ENCODE measurements at places on chromosomes 1 and 21.
A peak's percentile ranks its signal among the peaks of the same experiment; 100 is the strongest.

DNA sequence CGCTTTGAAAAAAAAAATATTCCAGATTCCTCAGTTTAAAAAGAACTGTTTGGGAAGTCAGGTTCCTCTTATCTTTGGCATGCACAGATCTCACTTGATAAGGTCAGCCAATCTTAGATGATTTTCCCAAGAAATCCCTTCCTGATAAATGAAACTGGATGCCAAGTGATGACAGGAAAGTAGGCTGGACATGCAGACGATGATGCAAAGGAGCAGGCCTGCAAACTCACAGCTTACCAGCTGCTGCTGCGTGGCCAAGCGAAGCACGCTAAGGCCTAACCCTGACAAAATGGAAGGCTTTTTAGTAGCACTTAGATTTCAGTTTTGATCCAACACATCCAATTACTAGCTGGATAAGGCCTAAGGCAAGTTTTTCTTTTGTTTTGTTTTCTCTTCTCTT, 10.1 kb downstream of the TADA1 start:
- no peak for DNase-seq

DNA sequence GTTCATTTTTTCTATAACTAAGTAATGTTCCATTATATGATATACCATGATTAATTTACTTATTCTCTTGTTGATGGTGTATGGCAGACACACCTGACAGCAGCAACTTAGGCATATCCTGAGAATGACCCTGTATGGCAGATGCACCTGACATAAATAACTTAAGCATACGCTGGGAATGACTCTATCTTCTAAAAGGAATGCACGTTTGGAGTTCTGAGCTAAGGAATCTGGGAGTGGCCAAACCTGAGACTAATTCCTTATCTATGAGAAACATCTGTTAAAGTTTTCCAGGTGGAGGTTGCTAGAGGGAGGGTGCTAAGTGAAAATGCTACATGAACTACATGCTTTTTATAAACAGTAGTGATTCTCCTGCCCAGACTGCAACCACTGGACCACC, 96.7 kb upstream of the RGS18 start:
- DNase-seq: no peak

DNA sequence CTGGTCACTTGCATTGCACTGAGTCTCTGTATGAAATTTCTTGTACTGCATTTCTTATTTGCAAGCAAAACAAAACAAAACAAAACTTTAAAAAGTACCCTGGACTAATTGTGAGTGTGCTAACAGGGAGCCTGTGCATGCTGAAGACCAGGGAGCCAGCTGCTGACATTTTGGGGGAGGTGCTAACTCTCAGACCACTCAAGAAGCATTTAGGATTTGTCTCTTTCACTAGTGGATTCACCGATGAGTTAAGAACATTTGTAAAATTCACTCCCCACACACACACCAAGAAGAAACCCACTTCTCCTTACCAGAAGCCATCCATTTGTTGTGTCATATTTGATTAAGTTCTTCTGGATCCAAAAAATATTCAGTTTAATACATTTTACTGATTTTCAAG, 95.7 kb upstream of the C1orf105 start:
- no peak for DNase-seq

DNA sequence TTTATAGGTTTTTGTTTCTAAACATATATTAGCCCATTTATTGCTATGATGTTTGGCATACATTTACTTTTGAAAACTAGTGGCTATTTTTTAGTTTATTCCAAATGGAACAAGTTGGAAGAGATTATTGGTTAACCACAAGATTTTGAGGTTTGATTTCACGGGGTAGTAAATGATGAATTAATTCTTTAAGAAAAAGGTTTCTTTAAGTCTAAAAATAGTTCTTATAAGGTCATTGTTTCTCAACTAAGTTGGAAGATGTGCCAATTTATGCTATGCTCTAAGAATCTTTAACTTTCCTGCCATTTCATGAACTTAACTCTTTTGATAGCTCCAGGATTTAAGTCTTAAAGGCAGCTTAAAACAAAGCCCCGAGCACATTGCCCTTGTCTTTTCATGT, 183.8 kb downstream of the LMO4 start:
- DNase-seq: no peak

- DNase-seq: peak; percentile 26
Observed at GRCh38 chr1:62435231-62436038, 1.4 kb upstream of the USP1 start.

DNA sequence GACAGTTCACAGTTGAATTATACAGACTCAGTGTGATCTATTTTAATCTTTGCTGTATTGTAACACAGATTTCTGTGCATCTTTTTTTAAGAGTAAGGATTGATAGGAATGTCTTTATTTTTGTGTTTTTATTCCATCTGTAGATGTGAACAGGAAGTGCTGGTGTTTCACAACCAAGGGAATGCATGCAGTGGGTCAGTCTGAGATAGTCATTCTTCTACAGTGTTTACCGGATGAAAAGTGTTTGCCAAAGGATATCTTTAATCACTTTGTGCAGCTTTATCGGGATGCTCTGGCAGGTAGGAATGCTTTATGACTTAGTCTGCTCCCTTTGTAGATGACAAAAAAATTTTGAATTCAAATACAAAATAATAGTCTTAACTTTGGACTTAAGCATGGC, 84.5 kb downstream of the CC2D1B start:
- DNase-seq: no peak

DNA sequence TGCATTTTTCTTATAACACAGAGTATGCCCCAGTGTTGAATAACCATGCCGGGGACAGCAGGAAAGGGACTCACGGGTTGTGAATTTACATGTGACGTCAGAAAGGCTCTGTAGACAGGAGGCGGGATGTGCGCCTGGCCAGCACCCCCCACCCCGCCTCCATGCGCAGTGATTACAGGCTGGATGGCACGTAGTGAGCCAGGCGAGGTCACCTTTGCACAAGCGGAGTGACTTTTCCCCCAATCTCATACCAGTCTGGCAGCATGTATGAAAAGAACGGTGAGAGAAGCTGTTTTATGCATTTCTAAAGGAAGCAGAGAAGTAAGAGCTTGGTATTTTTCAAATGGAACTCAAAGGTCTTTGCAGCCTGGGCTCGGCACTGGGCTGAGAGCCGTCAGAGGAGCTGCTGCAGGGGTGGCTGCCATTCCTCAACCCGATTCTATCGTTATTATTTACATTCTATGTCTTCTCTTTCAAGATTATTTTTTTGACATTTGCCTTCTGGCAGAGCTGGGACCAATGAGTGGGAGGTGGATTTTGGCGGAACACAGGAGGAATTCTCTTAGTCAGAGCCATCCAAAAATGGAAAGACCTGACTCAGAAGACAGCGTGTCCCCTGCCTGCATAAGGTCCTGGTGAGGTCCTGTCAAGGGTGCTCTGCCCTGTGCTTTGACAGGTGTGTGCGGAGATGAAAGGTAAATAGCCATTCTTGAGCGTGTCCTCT, 115.6 kb upstream of the SLC45A1 start:
- no peak for DNase-seq

DNA sequence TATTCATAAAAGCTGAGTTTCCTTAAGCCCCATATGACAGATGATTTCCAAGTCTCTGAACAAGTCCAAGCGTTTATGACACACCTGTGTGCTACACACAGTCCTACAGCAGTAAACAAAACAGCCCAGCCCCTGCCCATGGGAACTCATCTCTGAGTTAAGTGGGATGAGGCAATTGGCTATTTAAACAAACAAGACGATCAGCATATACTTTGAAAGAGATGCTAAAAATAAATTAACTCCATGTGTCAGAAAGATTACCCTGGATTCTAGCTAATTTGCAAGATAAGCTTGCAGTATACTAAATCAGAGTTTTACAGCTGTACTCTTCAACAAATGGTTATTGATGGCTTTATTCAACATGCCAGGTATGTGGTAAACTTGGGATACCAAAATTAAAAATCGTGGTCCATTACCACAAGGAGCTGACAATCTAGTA, 7.0 kb downstream of the PSMG1 start:
- no peak for DNase-seq

DNA sequence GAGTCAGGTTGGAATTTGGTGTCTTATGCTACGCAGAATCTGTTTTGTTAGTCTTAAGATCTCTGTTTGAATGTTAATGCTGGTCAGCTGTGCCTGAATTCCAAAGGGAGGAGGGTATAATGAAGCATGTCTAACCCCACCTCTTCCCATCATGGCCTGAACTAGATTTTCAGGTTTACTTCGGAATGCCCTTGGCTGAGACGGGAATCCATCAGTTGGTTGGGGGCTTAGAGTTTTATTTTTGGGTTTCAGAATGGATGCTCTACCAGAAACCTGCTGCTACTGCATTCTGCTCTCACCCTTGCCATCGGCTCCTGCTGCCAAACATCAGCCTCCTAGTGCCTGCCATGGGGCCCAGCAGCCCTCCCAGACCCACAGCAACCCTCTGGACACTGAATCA, 24.1 kb upstream of the ETV3 start:
- DNase-seq: no peak

GRCh38 chr1:223845037-223845809, 524 bp downstream of the TP53BP2 start:
- no peak for DNase-seq

DNA sequence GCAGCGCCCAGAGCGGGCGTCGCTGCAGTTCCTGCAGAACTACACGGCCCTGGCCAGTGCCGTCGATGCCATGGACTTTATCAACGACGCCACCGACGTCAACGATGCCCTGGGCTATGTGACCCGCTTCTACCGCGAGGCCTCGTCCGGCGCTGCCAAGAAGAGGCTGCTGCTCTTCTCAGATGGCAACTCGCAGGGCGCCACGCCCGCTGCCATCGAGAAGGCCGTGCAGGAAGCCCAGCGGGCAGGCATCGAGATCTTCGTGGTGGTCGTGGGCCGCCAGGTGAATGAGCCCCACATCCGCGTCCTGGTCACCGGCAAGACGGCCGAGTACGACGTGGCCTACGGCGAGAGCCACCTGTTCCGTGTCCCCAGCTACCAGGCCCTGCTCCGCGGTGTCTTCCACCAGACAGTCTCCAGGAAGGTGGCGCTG, 22.0 kb downstream of the COL6A1 start:
- DNase-seq: no peak

DNA sequence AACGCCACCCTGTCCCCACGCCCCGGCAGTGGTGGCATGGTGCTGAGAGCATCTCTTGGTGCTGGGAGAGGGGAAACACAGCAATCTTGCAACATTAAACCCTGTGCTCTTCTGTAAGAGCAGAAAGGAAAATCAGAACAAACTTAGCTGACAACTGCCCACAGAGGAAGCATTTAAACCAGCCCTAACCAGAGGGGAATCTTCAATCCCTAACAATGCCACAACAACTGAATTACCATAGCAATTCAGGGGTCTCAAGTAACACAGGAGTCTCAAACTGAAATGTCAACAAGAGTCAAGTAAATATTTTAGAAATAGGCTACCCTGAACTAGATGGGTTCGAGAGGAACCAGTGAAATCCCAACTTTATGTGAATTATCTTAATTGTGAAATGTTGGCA, 1983.6 kb downstream of the NCAM2 start:
- no peak for DNase-seq

DNA sequence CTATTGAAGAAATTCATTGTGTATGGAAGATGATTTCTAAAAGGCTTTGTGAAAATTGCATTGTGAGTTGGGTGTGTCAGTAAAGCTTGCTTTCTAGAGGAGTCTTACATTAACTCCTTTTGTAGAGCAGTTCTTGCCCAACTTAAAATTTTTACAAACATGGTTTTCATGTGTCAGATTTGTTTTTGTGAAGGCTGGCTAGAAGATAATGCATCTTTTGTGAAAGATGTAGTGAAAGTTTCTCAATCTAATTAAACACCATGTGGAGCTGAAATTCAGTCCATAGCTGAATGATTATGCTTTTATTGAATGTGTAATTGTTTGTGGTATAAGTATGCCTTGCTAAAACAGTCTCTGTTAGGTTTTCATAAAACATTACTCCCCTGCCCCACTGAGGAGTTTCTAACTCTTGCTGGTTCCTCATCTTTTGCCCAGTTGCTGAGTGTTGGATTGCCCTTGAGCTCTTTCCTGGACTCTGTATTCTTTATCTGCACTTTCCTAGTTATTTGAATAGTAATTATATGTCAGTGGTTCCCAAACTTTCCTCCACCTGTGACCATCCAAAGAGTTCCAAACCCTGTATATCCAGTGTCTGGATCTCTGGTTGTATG, 38.0 kb downstream of the KCTD3 start:
- DNase-seq: no peak

DNA sequence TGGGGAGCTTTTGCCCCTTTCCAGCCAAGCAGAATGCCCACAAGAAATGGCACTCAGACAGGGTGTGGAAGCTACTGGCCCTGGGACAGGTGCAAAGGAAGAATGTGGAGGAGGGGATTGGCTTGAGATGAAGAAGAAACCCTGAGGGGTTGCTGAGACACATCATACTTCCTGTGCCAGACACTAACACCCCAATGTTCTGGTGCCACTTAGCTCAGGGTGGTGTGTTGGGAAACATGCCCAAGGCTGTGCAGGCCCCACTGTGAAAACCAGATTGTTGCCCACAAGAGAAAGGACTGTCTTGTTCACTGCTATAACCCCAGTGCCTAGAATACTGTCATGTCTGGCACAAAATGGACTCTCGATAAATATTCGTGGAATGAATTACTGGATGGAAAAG, 9.9 kb upstream of the PAQR6 start:
- DNase-seq: no peak

GRCh38 chr1:231856894-231857293, 230.3 kb downstream of the DISC1 start:
- DNase-seq: no peak

DNA sequence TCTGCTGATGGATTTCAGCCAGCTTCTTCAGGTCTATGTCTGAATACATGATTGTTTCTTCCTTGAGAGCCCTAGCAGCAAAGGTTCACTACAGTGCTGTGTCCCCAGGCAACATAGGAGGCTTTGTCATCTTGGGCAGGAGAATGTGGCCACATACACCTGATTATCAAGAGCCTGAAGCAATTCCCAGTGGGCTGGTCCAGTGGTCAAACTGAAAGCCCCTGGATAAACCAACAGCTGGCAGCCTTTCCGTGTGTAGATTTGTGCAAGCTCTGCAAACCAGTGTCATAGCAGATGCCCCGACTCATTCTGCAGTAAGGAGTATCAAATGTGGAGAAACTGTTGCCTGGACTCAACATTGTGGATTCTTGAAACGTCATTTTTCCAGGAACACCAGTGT, 2.3 kb upstream of the GIPC2 start:
- no peak for DNase-seq

DNA sequence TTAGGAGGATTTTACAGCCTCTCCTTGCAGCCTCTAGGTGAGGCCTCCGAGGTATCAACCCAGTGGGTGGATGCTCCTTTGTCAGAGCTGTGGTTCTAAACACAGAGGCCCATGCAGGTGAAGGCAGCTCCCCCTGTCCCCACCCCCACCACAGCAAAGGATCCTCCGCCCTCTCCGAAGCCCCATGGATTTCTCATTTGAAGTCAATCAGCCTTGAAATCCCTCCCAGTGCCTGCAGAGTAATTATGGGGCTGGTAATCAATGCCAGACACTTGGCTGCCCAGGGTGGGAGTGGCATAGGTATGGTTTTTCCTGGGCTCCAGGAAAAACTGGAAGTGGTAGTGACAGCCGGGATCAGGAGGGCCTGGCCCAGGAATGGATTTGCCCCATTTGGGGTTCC, 119.5 kb upstream of the CSF3R start:
- DNase-seq: no peak

DNA sequence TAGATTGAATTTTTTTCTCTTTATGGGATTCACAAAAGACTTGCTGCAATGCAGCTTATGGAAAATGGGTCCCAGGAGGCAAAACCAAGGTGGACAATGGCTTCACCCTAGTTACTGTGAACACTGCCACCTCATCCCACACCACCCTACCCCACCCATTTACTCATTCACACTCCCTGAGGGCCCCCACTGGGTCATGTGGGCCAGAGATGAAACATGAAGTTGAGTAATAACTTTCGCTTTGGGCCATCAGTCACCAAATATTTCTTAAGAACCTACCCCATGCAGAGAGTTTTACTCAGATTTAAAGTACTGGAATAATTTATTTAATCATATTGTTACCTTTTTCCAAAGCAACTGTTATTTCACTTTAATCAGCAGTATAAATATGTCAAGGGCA, 191.8 kb downstream of the TPR start:
- no peak for DNase-seq
